Activated naive CD4-positive, alpha-beta T cell treated with anti-CD3 and anti-CD28 coated beads, Interleukin-2, amount 10 ng/mL, durations not matched to agents 7 days and 5 days (primary cell): ENCODE measurements at places on chromosomes 4 and X.

DNA sequence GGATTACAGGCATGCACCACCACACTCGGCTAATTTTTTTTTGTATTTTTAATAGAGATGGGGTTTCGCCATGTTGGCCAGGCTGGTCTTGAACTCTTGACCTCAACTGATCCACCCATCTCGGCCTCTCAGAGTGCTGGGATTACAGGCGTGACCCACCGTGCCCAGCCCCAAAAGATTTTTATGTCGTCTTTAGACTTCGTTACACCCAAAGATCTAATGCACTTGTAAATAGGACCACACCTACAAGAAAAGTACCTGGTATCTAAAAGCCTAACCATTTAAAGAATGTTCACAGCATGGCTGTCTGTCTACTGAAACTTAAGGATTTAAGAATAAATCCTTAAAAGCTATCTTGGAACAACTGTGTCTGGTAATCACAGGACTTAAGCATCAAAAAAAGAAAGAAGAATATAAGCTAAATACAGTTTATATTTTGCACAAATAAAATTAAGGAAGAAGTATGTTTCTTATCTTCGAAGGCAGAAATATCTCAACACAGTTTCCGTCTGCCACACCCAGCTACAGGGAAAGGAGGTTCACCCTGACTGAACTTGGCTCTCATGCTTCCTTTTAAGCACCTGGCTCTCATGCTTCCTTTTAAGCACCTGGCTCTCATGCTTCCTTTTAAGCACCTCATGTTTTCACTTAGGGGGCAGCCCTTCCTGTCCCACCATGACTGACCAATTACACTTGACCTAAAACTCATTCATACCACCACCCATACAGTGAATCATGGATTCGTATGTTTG is 92.0 kb upstream of the STS start:
- H3K27ac ChIP-seq, result peak overlapping the region; percentile 70
- DNase-seq, result no peak
- peaks cover 31% of the 10 kb centered on the region for H3K4me1 ChIP-seq
- H3K27me3 ChIP-seq, result no peaks in the 10 kb centered on the region

- no peaks in the 10 kb centered on the region for H3K36me3 ChIP-seq
- H3K4me1 ChIP-seq, result no peaks in the 10 kb centered on the region
- H3K4me3 ChIP-seq, result no peak overlapping the region
- no peak for DNase-seq
- H3K27me3 ChIP-seq, result no peaks in the 10 kb centered on the region
Measured at GRCh38 chrX:104695593-104695992, 129.6 kb downstream of the IL1RAPL2 start.

DNA sequence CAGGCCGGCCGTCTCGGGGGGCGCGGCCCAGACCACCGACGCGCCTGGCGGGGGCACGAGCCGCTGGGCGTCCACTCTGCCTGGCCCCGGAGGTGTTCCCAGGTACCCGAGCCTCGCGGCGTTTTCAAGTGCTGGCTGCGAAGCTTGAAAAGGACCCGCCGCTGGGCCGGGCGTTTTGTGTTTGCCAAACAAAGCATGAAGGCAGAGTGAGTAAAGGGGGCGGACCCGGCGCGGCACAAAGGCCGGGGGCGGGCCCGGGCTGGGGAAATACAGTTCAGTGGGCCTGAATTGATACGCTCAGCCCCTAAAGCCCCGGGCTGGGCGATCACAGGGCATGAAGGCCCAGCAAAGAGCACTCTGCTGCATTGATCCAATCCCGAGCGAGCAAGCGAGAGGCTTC is 65.4 kb downstream of the SOX3 start:
- no peak overlapping the region for H3K4me3 ChIP-seq
- no peaks in the 10 kb centered on the region for H3K36me3 ChIP-seq
- H3K27ac ChIP-seq, result no peak overlapping the region
- H3K27me3 ChIP-seq, result no peaks in the 10 kb centered on the region

GRCh38 chrX:367866-368265 is 18.8 kb downstream of the PPP2R3B start:
- H3K4me1 ChIP-seq, result peaks cover 17% of the 10 kb centered on the region
- H3K27ac ChIP-seq, result no peak overlapping the region
- no peak overlapping the region for H3K4me3 ChIP-seq
- peaks cover 17% of the 10 kb centered on the region for H3K36me3 ChIP-seq
- no peak for DNase-seq

DNA sequence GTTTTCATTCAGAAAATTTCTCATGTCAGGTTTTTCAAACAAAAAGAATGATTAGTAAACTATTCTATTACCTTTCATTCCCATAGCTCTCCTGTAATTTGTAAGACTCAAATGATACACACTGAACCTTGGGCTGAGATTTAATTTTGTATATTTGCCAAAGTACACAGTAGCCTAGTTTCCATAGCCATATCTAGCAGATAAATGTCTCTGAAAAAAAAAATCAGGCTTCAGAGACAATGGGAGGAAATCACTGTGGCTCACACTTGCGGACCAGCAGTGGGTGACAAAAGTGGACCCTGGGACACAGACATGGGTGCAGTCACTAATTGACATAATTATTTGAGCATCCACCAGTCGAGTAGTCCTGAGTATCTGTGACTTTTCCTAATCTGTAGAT is 46.6 kb downstream of the MAOA start:
- H3K27ac ChIP-seq, result no peak overlapping the region
- DNase-seq, result no peak
- no peaks in the 10 kb centered on the region for H3K27me3 ChIP-seq
- H3K36me3 ChIP-seq, result no peaks in the 10 kb centered on the region

GRCh38 chr4:53055274-53055673 is 193.2 kb downstream of the RASL11B start:
- DNase-seq, result no peak
- no peak overlapping the region for H3K4me3 ChIP-seq
- H3K27ac ChIP-seq, result no peak overlapping the region
- no peaks in the 10 kb centered on the region for H3K27me3 ChIP-seq

- H3K27me3 ChIP-seq, result peaks cover 4% of the 10 kb centered on the region
- peaks cover 4% of the 10 kb centered on the region for H3K4me1 ChIP-seq
- H3K4me3 ChIP-seq, result no peak overlapping the region
Measured at GRCh38 chr4:76784237-76784636, 113.7 kb downstream of the SOWAHB start.

DNA sequence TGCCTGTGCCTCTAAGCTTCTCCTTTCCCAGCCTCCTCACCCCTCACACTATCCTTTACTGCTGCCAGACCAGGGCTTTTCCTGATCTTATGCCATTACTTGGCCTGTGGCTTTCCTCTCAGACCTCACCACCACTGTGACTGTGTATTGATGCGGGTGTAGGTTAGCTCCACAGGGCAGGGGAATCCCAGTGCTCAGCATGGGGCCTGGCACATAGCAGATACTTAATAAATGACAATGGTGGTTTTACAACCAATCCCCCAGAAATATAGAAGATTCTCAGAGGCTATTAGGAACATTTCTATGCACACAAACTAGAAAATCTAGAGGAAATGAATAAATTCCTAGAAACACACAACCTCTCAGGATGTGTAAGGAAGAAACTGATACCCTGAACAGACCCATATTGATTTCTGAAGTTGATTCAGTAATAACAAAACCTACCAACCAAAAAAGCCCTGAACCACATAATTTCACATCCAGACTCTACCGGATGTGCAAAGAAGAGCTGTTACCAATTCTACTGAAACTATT is 129.6 kb upstream of the QRFPR start:
- H3K4me1 ChIP-seq, result peaks cover 7% of the 10 kb centered on the region
- H3K27ac ChIP-seq, result no peak overlapping the region
- no peaks in the 10 kb centered on the region for H3K36me3 ChIP-seq
- H3K4me3 ChIP-seq, result no peak overlapping the region
- H3K27me3 ChIP-seq, result peaks cover 9% of the 10 kb centered on the region

GRCh38 chr4:77358315-77358928 is 201.4 kb downstream of the CCNG2 start:
- H3K27me3 ChIP-seq, result no peaks in the 10 kb centered on the region
- H3K36me3 ChIP-seq, result no peaks in the 10 kb centered on the region
- H3K4me1 ChIP-seq, result no peaks in the 10 kb centered on the region
- no peak overlapping the region for H3K4me3 ChIP-seq
- H3K27ac ChIP-seq, result no peak overlapping the region

- no peaks in the 10 kb centered on the region for H3K27me3 ChIP-seq
- no peak for DNase-seq
- peaks cover 11% of the 10 kb centered on the region for H3K36me3 ChIP-seq
- no peak overlapping the region for H3K27ac ChIP-seq
- no peak overlapping the region for H3K4me3 ChIP-seq
Measured at GRCh38 chrX:103932133-103932532, 30.3 kb upstream of the TMSB15B start.

GRCh38 chr4:118994030-118994429 is 105.4 kb downstream of the SYNPO2 start:
- H3K4me1 ChIP-seq, result no peaks in the 10 kb centered on the region
- H3K4me3 ChIP-seq, result no peak overlapping the region
- H3K27me3 ChIP-seq, result no peaks in the 10 kb centered on the region
- no peak for DNase-seq
- no peak overlapping the region for H3K27ac ChIP-seq
- no peaks in the 10 kb centered on the region for H3K36me3 ChIP-seq

DNA sequence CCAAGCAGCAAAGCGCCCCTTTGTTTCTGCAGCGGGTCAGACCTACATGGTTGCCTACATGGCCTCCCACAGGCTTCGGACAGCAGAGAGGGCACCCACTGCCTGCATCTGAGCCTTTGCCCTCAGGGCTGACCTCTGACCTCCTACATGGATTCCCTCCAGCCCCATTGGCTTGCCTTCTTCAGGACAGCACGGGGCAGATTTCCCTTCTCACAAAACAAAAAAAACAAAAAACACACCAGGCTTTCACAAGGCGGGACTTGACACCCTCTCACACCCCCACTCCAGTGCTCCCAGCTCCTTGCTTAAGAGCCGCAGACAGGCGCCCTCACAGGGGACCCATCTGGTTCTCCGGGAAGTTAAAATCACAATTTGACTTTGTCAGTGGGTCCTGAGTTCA is 32.9 kb downstream of the ZFYVE28 start:
- H3K27ac ChIP-seq, result no peak overlapping the region
- no peaks in the 10 kb centered on the region for H3K4me1 ChIP-seq
- H3K4me3 ChIP-seq, result no peak overlapping the region
- no peak for DNase-seq
- peaks cover 43% of the 10 kb centered on the region for H3K27me3 ChIP-seq
- no peaks in the 10 kb centered on the region for H3K36me3 ChIP-seq

DNA sequence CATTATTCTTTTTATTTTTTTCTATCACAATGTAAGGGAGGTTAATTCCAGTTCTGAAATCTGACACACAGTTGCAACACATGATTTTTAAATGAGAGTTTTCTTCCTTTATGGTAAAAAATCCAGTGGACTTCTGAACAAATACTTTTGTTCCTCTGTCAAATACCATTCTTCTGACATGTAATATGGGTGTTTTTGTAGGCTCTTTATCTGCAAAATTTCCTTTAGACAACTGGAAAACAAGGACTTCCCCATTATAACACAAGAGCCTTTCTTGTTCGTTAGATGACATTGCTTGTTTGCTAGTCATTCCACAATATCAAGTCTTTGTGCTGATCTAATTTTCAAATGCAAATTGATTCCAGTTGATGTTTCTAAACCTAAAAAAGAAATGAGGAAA is 7.7 kb downstream of the FANCB start:
- peaks cover 5% of the 10 kb centered on the region for H3K4me1 ChIP-seq
- no peak for DNase-seq
- no peak overlapping the region for H3K27ac ChIP-seq
- H3K27me3 ChIP-seq, result no peaks in the 10 kb centered on the region

DNA sequence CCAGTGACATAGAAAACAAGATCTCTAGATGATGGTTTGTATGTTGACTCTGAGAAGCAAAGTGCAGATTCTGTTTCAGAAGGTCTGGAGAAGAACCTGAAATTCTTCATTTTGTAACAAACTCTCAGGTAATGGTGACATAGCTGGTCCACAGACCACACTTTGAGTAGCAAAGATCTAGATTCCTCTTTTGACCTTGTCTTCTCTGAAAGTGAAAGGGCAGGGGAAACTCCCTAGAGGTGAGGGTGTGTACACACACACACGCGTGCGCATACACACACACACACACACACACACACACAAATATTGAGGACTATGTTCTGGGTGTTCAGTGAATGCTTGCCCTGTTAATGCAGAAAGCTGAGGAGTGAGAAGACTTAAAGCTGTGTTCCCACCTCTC is 110.1 kb downstream of the NHSL2 start:
- no peaks in the 10 kb centered on the region for H3K36me3 ChIP-seq
- peaks cover 13% of the 10 kb centered on the region for H3K4me1 ChIP-seq
- H3K4me3 ChIP-seq, result no peak overlapping the region
- peak; percentile 21 for DNase-seq

DNA sequence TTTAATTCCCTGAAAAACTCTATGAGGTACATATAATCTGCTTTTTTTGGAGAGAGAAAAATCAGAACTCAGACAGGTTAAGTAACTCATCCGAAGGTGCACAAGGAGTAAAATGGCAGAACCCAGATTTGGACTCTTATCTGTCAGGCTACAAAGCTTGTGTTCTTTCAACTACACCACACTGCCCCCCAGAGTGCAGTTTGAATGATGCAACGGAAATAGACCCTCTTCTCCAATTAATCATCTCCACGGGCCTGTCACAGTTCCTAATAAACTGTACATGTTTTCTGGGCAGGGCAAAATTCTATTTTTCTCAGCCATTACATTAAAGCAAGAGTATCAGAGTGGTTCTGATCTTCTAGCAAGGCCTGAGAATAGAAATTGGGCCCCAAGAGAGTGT is 35.3 kb upstream of the DCX start:
- no peaks in the 10 kb centered on the region for H3K36me3 ChIP-seq
- no peaks in the 10 kb centered on the region for H3K27me3 ChIP-seq
- H3K4me1 ChIP-seq, result no peaks in the 10 kb centered on the region
- peak; percentile 20 for DNase-seq
- no peak overlapping the region for H3K4me3 ChIP-seq
- H3K27ac ChIP-seq, result no peak overlapping the region

DNA sequence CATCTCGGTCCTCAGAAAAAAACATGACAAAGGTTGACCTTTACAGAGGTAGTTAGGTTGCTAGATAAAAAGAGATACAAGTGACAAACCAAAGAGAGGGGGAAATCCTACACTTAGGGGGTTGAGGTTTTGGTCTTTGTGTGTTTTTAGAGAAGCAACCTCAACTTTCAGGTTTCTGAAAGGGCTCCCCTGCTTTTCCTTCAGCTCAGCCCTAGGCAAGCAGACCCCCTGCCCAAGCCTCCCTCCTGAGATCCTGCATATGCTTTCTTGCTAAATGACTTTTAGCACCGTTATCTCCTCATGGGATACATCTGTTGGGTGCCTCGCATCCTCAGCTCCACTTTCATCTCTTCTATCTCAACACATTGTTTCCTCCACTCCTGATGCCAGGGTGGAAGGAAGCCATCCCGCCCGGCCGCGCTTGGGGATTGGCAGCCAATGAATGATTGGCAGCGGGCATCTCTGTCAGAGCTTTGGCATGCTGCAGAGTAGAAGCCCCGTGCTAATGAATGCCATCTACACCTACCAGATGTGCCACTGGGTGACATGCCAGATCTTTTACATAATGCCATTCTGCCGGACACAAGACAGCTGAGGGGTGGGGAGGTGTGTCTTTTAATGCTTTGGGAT is 15.0 kb upstream of the PRDM8 start:
- peaks cover 54% of the 10 kb centered on the region for H3K4me1 ChIP-seq
- peak overlapping the region; percentile 79 for H3K27ac ChIP-seq
- peak overlapping the region; percentile 98 for H3K4me3 ChIP-seq
- DNase-seq, result peak; percentile 37
- H3K36me3 ChIP-seq, result peaks cover 25% of the 10 kb centered on the region

GRCh38 chrX:77556276-77556675 is 109.1 kb downstream of the FGF16 start:
- no peaks in the 10 kb centered on the region for H3K27me3 ChIP-seq
- H3K36me3 ChIP-seq, result peaks cover 22% of the 10 kb centered on the region
- no peak overlapping the region for H3K4me3 ChIP-seq
- H3K27ac ChIP-seq, result no peak overlapping the region
- no peak for DNase-seq

GRCh38 chr4:81622028-81622427 is 150.3 kb upstream of the RASGEF1B start:
- H3K36me3 ChIP-seq, result no peaks in the 10 kb centered on the region
- no peak overlapping the region for H3K27ac ChIP-seq
- H3K4me1 ChIP-seq, result no peaks in the 10 kb centered on the region
- H3K27me3 ChIP-seq, result no peaks in the 10 kb centered on the region
- DNase-seq, result no peak
- H3K4me3 ChIP-seq, result no peak overlapping the region
